ENCODE measurements at places on chromosomes 2 and 18. TPM values are rescaled to one million over a fixed set of nuclear protein-coding genes. Genes with fewer than 3 reads are reported as not detected.

GRCh38 chr2:149466635-149467034, 120.9 kb downstream of the MMADHC start:
- no peak for DNase-seq

DNA sequence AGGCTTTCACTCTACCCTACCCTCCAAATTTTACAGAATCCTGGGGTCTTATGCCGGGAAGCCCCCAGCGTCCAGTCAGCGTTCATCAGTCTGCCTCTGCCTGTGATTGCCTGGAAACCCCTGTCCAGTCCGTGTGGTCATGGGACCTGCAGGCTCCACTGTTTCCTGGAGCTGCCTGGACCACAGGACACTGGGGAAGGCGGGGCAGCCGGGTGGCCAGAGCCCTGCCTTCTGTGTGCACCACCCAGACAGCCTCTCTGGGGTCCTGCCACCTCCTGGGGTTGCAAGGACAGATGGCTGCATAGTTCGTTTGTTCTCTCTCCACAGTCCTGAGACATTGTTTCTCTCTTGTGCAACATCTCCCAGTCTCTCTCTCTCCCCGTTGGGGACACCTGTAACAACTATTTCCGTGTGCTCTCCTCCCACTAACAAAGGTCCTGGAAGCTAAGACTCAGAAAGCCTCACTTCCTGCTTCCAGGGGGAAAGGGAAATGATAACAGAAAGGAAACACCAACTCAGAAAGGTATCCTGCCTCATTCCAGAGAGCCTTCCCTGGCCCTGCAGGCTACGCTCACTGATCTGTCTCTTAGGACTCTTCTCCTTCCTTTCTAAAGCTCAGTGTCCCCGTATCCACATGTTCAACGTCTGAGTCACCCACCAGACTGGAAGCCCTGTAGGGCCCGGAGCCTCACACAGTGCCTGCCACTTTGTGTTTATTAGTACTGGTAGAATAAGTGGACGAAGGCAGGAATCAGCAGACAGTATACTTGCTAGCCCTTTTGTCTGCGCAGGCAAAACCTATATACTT, 192.8 kb upstream of the RAB12 start:
- DNase-seq = no peak

- no peak for DNase-seq
These were observed 183.1 kb downstream of the C1D start for GRCh38 chr2:67879586-67880290.

- peak; percentile 93 for DNase-seq
These were observed 89.9 kb downstream of the GLI2 start for GRCh38 chr2:120825370-120826259.

DNA sequence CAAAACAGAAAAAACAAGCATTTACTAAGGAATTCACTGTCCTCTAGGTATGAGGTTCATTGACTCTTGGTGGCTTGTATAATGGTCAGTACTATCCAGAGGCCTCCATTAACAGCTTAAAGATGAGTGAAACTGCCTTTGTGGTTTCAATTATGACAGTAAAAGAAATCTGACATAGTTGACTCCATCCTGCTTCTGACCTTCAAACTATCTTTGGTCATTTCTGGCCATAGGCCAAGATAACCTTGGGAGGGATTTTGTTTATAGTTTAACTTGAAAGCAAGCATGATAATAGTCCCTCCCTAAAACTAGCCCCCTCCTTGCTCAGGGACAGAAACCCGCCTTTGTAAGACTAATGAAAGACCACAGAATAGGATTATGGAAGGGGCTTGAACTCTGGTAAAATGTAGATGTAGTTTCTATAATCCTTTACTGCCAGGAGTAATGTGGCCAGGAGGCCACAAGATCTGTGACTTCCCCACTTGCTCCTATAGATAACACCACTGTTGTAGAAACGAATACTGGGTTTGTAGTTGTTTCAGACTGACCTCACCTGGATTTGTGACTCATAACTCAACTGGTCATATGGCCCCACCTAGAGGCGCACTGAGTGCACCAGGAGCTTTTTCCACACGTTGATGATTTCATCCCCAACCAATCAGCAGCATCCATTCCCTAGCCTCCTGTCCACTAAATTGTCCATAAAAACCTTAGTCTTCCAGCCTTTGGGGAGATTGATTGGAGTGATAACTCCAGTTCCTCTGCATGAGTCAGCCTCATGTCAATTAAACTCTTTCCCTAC, 8.6 kb upstream of the PLEKHM3 start:
- DNase-seq = no peak

- DNase-seq = no peak
These were observed 1.7 kb downstream of the UGGT1 start for GRCh38 chr2:128092656-128093055.

- peak; percentile 71 for DNase-seq
These were observed 204.1 kb downstream of the NDUFA10 start for GRCh38 chr2:239820836-239821693.

DNA sequence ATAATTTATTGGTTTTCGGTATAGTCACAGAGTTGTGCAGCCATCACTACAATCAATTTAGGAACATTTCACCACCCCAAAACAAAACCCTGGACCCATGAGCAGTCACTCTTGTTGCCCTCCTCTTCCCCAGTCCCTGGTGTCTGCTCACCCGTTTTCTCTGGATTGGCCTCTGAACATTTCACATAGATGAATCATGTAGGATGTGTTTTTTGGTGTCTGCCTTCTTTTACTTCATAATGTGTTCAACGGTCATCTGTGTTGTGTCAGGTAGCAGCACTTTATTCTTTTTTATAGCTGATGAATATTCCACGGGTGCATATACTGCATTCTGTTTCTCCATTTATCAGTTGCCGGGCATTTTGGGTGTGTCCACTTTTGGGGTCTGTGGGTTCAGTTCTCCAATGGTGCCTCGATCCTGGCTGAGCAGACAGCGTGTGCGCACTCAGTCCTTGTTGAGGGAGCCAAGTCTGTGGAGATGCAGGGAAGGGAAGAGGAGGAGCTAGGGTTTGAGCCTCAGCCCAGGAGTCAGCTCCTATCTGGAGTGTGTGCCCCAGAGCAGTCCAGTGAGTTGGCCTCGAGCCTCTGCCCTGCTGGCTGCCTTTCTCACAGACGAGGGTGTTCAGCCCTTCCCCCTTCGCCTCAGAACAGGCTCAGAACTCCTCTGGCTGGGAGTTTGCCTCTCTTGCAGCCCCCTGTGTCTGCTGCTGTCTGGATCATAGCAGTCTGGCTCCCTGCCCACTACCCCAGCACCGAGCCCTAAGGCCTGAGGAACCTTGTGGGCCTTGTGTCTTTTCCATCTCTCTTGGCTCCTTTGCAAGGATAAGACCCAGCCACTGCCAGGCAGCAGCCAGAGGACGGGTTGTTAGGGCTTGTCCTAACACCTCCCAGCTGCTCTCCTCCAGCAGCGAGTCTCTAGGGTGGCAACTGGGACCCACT, 18.0 kb downstream of the C2orf74 start:
- DNase-seq = peak; percentile 94

GRCh38 chr2:192162392-192163042, 32.2 kb downstream of the TMEFF2 start:
- peak; percentile 34 for DNase-seq

DNA sequence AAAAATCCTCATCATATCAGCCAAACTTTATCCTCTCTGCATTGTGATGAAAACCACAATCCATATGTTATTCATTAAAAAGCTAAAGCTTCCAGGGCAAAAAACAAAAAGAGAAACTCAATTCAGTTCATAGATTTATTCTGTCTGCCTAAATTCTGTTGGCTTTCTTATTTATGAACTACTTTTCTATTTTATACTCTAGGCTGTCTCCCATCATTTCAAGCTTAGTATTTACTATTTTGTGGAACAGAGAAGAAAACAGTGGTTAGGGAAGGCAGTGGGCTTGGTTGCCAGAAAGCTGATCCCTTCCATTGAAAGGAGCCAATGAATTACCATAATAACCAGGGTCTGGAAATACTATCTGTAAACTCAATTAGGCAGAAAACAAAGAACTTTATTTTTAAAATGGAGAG, 71.8 kb downstream of the RAPH1 start:
- no peak for DNase-seq

GRCh38 chr2:16096962-16097361, 156.6 kb downstream of the MYCN start:
- no peak for DNase-seq

DNA sequence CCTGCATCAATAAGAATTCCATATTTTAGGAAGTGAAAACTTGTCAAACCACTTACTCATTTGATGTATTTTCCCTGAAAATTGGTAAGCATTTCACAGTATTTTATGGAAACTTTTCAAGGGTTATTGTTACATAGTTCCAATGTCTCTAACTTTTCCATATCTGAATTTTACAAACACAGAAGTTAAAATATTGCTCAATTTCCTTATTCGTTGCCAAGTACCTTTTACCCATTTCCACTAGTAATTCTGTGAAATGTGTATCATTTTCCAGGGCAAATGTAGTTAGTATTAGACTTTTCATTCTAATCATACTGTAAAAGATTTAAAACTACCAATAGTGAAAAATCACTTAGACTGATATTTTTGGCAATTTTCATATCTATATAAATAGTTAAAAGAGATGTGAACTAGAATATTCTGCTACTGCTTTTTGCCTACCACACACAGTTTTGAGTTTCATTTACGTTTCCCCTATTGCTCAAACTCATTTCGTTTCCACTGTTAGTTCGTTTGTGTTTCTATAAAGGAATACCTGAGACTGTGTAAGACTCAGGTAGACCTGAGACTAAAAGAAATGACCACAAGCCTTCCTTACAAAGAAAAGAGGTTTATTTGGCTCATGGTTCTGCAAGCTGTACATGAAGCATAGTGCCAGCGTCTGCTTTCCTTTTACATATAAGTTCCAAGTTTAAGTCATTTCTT, 86.3 kb downstream of the PMS1 start:
- no peak for DNase-seq

DNA sequence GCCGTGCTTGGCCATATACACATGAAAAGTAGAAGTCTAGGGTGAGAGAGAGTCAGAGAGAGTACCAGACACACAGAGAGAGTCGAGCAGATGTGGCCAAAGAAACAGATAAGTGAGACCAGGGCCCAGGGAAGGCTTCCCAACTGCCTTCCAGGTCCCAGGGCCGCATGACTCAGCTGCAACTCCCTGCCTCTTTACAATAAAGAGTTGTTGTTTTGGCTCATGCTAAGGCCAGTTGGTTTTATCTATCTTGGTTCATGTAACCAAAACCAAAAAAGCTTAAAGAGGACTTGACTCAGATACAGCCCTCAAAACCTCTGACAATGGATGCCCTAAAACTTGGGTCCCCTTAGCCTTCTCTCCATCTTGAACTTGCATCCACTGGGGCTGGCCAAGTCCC, 36.9 kb downstream of the REEP1 start:
- no peak for DNase-seq

VIL1 gene
- not detected for total RNA-seq

OR6B2 gene
- not detected for total RNA-seq

DNAH7 gene
- 0.35 TPM for total RNA-seq

TFCP2L1 gene
- total RNA-seq = 0.69 TPM

TTLL4 gene
- total RNA-seq = 15.8 TPM

Data from right cardiac atrium (tissue), 5 donors.